ENCODE measurements at places on chromosomes 7 and 10.

DNA sequence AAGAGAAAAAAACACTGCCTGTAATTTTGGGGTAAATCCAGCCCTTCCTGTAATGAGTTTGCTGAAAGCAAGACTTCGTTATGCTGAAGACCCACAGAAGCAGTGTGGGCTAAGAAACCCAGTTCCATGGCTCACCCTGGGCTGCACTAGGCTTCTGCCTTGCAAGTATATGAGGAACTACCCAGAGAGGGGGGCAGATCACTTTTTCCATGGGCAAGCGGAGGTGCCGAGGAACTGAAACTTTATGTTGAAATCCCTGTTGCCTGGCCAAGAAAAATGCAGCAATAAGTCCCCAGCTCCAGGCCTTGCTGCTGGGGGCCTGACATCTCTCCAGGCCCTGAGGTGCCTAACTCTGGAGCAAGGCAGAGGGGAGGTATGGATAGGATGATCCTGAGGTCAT is 8.5 kb downstream of the RASSF4 start:
- no peak for DNase-seq

GRCh38 chr7:35494407-35494806 is 200.5 kb downstream of the HERPUD2 start:
- DNase-seq = no peak

DNA sequence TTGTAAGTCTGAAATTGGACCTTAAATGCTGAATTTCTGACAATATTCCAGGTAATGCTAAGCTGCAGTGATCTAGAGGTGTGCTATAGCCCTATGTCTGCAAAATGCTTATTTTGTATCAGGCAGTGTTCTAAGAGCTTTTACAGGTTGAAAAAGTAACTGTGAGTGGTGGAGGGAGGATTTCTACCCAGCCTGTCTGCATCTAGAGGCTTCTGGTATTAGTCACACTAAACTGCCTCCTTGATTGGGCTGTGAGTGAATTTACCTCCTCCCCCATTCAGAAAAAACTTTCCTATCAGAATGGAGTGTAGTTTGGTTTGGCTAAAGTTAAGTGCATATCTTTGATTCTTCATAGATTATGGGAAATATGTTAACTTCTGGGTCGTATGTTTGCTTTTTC is 56.8 kb downstream of the BBS9 start:
- DNase-seq = no peak

GRCh38 chr10:123800821-123801220 is 90.8 kb downstream of the CPXM2 start:
- no peak for DNase-seq

DNA sequence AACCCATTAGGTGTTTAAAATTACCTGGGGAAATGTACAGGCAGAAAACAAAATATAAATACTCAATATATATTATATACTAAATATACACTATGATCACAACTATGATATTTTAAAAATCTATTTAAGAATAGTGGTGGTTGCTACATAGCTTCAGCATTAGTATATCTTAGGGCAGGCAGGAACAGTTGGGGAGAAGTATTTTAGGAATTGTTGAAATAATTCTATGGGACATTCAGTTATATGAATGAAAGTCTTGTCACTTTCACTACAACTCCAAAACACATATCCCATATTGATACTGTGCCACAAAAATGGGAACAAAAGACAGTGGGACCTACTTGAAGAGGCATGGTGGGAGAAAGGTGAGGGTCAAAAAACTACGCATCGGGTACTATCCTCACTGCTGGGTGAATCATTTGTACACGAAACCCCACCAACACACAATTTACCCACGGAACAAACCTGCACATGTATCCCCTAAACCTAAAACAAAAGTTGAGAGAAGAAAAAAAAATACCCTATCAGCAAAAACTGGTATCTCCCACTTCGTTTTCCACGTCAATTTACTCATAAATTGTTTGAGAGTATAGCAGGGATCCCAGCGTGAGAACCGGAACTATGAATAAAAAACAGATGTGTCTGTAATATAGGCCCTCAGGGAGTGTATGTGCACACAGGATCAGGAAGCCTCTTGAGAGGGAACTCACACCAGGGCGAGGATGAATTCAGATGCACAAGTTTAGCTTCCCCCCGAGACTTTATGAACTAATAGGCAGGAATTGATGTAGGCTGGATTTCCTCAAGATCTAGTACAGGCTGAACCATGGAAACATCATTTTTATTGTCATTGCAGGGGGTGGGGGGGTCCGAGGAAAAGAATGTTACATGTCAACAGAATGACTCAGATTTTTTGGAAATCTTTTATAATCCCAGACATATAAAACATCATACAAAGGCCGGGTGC is 16.2 kb downstream of the SLC16A12 start:
- no peak for DNase-seq

DNA sequence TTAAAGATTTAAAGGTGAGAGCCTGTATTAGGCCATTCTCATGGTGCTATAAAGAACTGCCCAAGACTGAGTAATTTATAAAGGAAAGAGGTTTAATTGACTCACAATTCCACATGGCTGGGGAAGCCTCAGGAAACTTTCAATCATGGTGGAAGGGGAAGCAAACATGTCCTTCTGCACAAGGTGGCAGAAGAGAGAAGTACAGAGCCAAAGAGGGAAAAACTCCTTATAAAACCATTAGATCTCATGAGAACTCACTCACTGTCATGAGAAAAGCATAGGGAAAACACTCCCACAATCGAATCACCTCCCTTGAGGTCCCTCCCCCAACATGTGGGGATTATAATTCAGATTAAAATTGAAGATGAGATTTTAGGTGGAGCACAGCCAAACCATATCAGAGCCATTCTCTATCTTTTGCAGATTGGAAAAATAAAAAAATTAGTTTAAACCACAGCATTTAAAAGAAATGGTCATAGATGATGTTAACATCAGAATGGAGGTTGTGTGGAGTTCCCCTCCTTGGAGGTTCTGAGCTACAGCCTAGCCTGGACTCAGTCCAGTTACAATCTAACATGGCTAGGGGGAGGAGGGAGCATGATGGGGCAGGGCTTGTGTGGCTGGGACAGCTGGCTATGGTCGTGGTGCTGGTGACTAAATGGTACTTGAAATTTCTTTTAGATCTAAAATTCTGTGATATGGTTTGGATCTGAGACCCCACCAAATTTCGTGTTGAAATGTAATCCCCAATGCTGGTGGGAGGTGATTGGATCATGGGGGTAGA is 33.1 kb downstream of the GSTO2 start:
- DNase-seq = no peak

GRCh38 chr10:25839683-25840082 is 94.3 kb upstream of the MYO3A start:
- no peak for DNase-seq

DNA sequence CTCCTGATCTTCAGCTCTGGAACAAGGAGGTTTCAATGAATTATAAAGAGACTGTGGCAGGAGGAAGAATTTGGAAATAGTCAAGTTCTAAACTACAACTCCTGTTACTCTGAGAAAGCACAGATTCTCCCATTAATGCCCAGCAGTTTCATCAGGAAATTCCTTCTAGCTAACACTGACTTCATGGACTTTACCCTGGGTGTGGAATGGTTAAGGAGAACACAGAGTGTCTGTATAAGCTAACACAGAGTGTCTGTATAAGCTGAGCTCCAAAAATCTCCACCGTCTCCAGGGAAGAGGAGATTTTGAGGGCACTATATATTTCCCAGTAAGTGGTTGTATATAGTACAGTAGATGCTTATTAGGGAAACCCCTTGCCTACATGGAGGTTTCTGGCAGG is 675.5 kb downstream of the XPNPEP1 start:
- no peak for DNase-seq

- no peak for DNase-seq
These were observed 127.9 kb downstream of the CPED1 start for GRCh38 chr7:121116396-121116795.

- no peak for DNase-seq
These were observed 127.3 kb downstream of the LHPP start for GRCh38 chr10:124588736-124589490.

DNA sequence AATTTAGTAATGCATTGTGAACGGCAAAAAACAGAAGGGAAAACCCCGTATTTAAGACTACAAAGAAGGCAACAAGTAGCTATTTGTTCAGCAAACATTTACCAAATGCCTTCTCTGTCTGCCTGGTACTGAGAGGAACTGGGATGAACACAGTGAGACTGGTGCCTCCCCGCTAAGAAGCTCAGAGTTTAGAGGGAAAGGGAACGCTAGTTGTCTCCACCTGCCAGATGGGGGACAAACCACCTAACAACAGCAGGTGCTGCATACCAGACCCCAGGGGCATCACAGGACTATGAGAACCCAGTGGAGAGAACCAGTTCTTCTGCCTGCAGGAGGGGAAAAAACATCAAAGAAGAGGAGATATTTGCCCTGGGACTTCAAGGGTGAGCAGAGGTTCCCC is 147.1 kb downstream of the SLC25A13 start:
- DNase-seq = no peak

DNA sequence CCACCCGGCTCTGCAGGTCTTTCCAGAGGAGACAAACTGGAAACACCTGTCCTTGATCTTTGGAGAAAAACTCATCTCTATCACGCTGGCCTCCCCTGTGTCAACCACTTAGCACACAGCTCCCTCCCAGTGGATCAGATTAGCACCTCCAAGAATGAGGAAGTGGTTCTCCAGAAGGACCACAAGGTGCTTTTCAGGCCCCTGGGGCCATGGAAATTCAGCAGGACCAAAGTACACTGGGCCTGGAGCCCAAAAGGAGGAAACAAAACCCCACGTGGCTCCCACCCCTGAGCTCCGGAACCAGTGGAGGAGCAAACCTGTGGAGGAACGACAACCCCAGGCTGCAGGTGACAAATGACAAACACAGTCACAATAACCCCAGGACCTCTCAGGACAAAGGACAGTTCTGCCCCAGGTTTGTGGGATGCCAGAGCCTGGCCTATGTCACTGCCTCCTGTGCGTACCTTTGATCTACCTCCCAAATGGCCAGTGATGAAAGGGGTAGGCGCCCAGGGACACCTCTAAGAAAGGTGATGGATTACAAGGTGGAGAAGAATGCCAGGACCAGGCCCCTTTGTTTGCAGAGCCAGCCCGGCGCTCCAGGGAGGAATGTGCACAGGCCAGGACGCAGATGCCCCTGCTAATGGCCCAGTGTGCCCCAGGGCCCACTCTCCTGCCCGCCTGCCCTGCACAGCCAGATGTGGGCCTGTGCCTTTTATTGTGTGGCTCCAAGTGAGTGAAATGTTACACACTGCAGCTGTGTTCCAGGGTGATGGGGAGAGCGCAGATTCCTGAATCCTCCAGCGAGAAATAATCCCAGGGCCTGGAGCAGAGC is 5.7 kb downstream of the TNS3 start:
- no peak for DNase-seq

DNA sequence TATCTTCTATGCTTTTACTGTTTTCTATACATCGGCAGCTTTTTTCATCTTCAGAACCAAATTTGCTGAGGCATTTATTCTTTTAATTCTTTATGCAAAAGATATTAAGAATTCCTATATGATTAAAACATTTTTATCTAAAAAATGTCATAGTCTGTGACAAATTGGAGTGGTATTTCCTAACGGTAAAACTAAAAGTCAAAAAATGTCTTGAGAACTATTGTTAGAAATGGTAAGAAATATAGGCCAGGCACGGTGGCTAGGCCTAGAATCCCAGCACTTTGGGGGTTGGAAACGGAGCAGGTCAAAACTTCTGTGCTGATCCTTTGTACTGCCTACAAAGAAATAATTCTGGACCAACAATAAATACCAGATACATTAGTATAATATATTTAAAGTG is 57.7 kb upstream of the PRR15 start:
- no peak for DNase-seq

GRCh38 chr7:78420001-78420400 is 621.4 kb downstream of the PHTF2 start:
- DNase-seq = no peak

DNA sequence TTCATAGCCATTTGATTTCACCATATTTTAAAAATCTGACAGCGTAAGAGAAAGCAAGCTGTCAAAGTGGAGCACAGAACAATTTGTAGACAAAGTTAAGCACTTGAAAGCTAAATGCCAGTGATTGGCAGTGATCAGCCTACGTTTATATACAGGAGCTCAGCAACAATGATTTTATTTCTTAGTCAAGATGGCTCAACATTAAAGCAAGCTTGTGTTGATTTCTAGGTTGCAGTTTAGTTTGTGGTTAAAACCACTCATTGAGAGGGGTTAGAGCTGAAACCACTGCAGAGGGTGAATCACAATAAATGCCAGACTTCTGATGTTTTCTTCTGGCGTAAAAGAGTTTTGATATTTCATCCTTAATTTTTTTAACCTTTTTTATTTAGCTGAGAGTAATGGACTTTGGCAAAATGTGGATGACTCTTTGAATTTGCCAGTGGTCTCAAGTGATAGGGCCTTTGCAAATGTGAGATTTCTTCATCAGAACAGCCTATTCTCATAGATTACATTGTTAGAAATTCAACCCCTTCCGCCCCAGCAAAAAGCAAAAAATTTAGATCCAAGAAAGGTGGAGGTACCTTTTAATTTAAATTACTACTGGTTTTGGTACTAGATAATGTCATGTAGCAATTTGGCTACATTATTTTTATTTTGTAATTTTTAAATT is 73.8 kb downstream of the SHOC2 start:
- DNase-seq = no peak

DNA sequence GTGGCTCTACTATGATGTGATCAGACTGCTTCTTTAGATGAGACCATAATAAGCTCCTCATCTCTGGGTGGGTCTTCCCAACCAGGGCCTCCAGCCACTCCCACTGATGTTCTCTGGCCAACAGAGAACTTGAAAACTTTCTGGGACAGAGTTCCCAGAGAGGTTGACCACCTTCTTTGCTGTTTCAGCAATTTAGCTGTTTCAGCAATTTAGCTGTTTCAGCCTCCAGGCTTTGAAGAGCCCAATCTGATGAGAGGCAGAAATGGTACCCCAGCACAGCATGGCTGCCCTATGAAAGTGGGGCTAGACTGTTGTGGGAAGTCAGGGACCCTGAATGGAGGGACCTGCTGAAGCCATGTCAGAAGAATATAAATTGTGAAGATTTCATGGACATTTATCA is 49.0 kb downstream of the ZNF92 start:
- no peak for DNase-seq

GRCh38 chr7:88115258-88115796 is 104.5 kb downstream of the SRI start:
- DNase-seq = no peak

DNA sequence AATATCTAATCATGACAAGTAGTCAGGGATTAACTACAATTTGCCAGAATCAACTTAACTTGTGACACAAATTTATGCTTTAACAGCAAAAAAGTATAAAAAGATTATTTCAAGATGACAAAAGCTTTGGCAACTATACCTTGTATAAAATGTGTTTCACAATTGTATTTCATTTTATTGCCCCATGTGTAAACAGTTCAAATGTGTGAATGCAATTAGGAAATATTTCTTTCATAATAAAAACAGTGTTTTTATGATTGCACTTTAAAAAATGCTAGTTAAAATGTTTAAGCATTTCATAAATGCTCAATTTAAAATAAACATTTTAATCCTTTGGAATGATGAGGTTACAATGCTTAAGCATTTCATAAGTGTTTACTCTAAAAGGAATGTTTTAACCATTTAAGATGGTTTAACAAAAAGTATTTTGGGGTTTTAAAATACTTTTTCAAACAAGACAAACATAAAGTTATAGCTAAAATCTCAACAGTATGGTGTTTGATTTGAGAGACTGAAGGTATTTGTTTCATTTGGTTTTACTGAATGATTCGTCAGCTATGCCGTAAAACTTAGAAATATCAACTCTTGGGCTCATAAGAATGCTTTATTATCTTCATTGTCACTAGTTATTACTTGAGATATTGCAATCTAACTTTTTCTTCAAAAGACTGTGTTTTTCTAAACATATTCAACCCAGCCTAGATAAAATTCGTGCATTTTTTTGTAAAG is 50.1 kb downstream of the SFTPD start:
- no peak for DNase-seq

Data from GM19239 (cell line).